ENCODE measurements at places on chromosomes 16 and 17.

DNA sequence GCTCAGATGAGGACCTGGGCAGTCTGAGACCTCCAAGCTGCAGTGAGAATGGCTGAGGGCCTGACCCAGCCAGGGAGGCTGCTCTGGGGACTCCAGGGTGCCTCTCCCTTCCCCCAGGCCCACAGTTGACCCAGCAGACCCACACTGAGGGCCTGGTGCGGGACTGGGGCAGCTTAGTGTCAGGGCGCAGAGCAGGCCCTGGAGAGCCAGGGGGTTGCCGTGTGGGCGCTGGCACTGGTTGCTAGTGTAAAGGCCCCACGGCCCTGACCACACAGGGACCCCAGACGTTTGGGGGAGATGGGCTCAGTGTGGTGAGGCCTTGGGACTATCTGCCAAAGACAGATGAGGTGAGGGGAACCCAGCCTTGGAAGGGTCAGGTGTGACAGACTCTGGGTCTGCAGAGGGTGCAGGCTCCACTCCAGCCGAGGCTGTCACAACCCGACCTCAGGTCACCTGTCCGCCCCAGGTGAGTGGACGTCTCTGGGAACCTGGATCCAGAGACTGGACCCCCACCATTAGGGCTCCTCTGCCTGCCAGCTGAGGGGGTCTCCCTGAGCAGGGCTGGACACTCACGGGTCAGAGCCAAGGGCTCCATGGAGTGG is 50.8 kb upstream of the GNG13 start:
- no peak for DNase-seq

DNA sequence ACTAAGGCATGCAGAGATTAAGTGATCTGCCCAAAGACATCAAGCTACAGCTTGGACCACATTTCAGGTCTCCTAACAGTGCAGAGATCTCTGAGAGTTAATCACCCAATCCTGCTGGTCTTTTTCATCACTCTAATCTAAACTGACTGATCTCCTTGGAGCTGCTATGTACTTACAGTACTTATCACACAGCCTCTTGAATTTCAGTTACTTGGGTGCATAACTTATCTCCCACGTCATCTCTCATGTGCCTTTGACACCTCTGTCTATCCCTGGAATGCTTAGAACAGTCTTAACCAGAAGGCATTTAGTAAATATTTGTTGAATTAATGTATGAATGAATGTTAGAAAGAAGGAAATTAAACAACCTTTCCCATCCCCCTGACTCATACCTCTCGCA is 139.0 kb downstream of the SNX11 start:
- DNase-seq, result no peak

GRCh38 chr16:27514806-27515205 is 34.9 kb downstream of the GTF3C1 start:
- no peak for DNase-seq

DNA sequence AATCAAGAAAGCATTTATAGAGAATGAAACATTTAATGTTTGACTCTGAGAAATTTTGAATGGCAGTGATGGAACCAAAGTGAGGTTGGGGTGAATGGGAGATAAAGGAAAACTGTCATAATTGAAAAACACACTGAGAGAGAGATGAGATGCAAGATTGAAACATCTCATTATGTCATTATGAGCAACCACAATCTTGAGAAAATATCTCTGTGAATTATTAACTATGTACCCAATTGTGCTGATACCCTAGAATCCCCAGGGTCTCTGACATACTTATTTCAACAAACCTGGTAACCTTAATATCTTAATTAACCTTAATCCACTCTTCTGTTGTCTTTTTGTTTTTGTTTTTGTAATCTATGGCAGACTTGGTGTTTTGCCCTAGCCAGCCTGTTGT is 143.5 kb upstream of the HLF start:
- no peak for DNase-seq

DNA sequence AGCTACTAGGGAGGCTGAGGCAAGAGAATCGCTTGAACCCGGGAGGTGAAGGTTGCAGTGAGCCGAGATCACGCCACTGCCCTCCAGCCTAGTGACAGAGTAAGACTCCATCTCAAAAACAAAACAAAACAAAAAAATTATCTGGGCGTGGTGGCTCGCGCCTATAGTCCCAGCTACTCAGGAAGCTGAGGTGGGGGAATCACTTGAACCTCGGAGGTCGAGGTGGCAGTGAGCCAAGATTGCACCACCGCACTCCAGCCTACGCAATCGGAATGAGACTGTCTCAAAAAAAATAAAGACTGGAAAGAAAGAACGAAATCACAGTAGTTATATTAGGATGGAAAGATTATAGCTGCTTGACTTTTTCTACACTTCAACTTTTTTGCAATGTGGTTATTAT is 18.9 kb downstream of the COG1 start:
- no peak for DNase-seq

DNA sequence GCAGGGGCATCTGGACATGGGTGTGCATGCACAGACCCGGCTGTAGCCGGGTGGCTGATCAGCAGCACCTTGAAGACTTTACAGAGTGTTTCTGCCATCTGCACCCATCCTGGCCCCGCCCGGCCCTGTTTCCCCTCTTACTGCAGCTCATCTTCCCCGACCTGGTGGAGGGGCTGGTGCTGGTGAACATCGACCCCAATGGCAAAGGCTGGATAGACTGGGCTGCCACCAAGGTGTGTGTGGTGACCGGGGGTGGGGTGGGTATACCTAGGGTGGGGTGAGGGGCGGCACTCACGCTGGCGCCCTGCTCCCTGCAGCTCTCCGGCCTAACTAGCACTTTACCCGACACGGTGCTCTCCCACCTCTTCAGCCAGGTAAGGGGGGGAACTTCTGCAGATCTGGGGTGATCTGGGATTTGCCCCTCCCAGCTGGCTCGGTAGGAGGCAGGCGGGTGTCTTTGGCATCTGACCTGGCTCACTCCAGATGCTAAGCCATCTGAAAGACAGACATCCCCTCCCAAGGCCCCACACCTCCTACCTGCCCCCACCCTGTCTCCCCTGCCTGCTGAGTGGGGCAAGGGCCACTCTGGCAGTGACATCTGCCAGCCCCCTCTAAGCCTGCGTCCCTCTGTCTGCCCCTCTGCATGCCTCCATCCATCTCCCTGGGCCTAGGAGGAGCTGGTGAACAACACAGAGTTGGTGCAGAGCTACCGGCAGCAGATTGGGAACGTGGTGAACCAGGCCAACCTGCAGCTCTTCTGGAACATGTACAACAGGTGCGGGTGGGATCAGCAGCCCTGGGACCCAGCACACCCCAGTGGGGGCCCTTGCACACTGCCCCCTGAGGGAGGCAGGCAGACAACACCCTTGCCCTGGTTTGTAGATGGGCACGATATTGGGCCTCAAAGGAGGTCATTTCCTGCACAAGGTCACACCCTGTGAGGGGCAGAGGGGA is 6.6 kb downstream of the NDRG4 start:
- DNase-seq, result no peak

- no peak for DNase-seq
These were observed 53.1 kb downstream of the RPH3AL start for GRCh38 chr17:299546-299945.
